ENCODE measurements at places on chromosomes 3 and 15. TPM values are rescaled to one million over a fixed set of nuclear protein-coding genes. Genes with fewer than 3 reads are reported as not detected.

GPR171 gene
- 65.5 TPM for polyA plus RNA-seq

- no peaks in the 10 kb centered on the region for H3K4me1 ChIP-seq
- H3K27ac ChIP-seq = no peak overlapping the region
- DNase-seq = no peak
- no peaks in the 10 kb centered on the region for H3K27me3 ChIP-seq
- H3K4me3 ChIP-seq = no peak overlapping the region
Measured at GRCh38 chr15:68654786-68655560, 76.2 kb downstream of the CORO2B start.

DNA sequence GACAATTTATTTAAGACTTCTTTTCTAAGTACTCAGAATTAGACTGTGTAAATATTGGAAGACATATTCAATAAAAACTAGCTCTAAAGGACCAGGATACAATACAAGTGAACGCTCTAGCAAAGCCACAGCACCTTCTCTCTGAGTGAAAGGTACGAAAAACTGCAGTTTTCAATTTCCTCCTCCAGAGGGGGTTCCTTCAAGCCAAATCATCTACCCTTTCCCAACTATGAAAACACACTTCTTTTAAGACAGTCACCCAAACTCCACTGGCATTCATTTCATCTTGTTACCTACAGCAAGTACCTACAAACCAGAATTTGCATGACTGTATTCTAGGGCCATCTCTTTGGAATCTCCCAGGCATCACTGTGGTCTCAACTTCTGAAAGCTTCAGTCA, 165.8 kb downstream of the ERC2 start:
- no peaks in the 10 kb centered on the region for H3K4me1 ChIP-seq
- H3K27ac ChIP-seq = no peak overlapping the region
- no peaks in the 10 kb centered on the region for H3K36me3 ChIP-seq
- DNase-seq = no peak

DNA sequence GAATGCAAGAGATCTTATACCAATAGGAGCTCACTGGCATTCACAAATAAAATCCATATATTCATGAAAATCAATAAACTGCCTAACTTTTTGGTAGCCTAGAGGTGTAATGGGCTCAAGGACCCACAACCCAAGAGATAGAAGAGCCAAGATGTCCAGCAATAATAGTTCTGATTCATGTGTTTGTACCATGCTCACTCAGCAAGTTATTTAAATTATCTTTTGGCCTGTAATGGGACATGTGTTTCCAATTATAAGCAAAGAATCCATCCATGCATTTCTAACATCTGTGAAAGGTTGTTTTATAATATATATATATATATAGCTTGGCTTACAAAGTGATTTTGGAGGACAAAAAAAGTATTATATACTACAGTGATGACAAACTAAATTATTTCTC, 29.7 kb upstream of the SHC4 start:
- H3K36me3 ChIP-seq = peaks cover 57% of the 10 kb centered on the region
- H3K4me1 ChIP-seq = no peaks in the 10 kb centered on the region
- no peak overlapping the region for H3K4me3 ChIP-seq
- H3K27ac ChIP-seq = no peak overlapping the region
- DNase-seq = no peak
- no peaks in the 10 kb centered on the region for H3K27me3 ChIP-seq

GRCh38 chr3:134294302-134295280, 43.9 kb upstream of the RYK start:
- peak; percentile 56 for DNase-seq
- no peaks in the 10 kb centered on the region for H3K36me3 ChIP-seq
- no peak overlapping the region for H3K4me3 ChIP-seq
- peaks cover 15% of the 10 kb centered on the region for H3K4me1 ChIP-seq
- no peaks in the 10 kb centered on the region for H3K27me3 ChIP-seq

- DNase-seq = no peak
- no peak overlapping the region for H3K4me3 ChIP-seq
- H3K27me3 ChIP-seq = no peaks in the 10 kb centered on the region
- no peaks in the 10 kb centered on the region for H3K4me1 ChIP-seq
Measured at GRCh38 chr15:39896846-39897245, 23.2 kb downstream of the GPR176 start.

KCNMB3 gene
- 0.33 TPM for polyA plus RNA-seq

DNA sequence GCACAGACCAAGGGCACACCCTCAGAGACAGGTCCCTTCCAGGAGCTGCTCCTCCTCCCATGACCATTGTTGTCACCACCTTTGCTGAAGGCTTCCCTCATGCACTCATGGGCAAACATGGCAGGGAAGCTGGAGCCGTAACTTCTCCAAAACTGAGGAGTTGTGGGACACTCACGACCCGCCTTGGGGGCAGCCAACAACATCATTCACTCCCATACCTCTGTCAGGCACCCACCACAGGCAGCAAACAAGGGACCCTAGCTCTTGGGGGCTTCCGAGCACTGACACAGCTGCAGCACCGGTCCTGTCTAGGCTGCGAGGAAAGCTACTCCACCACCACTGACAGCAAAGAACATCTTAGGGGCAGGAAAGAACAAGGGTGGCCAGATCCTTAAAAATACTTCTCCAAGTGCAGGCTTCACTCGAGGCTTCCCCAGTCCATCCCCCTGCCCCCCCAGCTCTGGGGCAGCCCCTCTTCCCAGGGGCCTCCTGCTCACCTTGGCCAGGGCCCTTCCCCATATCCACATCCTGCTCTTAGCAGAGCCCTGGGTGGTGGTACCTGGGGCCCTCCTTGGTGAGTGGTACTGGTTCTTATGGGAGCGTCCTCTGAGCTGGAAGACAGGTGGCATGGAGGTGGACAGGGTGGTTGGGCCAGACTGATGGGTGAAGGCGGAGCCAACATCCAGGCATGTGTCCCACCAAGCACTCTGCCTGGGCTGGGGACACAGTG, 28.0 kb upstream of the DUSP7 start:
- peaks cover 5% of the 10 kb centered on the region for H3K4me1 ChIP-seq
- H3K27me3 ChIP-seq = no peaks in the 10 kb centered on the region
- H3K4me3 ChIP-seq = no peak overlapping the region
- H3K27ac ChIP-seq = no peak overlapping the region
- no peak for DNase-seq

GOLGA8J gene
- polyA plus RNA-seq = not detected

- no peak for DNase-seq
- H3K36me3 ChIP-seq = no peaks in the 10 kb centered on the region
- H3K4me1 ChIP-seq = peaks cover 15% of the 10 kb centered on the region
- H3K27ac ChIP-seq = no peak overlapping the region
Measured at GRCh38 chr3:179156775-179157174, 8.6 kb downstream of the PIK3CA start.

DNA sequence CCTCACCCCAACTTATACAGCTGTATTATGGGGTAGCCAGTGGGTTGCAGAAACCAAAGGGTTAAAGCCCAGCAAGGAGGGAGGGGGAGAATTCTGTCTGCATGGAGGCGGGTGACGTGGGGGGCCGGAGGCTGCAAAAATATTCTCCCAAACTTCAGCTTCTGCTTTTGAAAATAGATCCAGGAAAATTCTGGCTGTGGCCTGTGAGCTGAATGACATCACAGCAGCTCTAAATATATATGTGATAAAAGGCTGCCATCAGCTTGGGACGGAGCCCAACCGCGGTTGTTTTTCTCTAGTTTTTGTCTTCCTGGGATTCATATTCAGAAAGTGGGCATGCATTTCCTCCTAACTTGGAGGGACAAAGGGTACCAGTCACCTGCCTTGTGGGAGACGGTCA, 27.6 kb downstream of the MAPKAPK3 start:
- H3K27me3 ChIP-seq = no peaks in the 10 kb centered on the region
- no peak overlapping the region for H3K4me3 ChIP-seq
- no peaks in the 10 kb centered on the region for H3K4me1 ChIP-seq
- no peak overlapping the region for H3K27ac ChIP-seq
- DNase-seq = no peak
- peaks cover 29% of the 10 kb centered on the region for H3K36me3 ChIP-seq

GRCh38 chr3:78838362-78838761, 929.4 kb downstream of the ROBO1 start:
- H3K36me3 ChIP-seq = no peaks in the 10 kb centered on the region

DNA sequence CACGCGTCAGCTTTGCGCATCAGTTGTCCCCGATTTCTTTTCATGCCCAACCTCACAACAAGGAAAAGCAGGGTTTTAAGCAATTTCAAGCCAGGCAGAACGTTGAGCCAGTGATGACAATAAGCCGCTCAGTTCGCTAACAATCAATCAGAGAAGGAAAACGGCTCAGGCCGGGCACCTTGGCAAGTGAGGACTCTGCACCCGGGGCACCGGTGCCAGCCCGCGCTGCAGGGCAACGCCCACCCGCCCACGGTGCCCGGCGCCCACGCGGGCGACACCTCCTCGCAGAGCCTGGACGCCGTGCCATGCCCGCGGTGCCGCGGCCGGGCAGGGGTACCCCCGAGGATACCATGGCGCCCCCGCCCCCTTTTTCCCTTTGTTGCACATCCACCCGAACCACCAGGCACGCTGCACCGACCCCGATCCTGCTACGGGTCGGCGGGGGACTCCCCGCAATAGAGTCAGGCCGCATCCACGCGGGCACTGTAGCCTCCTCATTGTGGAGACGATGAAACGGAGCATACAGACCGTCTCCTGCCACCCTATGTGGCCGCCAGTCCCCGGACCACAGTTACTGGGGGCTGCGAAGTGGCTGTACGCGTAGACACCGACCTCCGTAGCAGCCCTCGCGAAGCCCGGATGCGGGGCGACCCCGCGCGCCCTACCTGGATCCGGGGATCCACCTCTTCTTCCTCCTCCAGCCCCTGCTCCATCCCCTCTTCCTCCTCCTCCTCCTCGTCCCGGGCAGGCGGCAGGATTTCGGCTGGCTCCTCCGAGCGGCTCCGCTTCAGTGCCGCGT, 581 bp downstream of the SH3BP5 start:
- no peaks in the 10 kb centered on the region for H3K27me3 ChIP-seq
- H3K4me3 ChIP-seq = peak overlapping the region; percentile 96
- peak overlapping the region; percentile 86 for H3K27ac ChIP-seq
- peak; percentile 32 for DNase-seq
- peaks cover 39% of the 10 kb centered on the region for H3K4me1 ChIP-seq
- H3K36me3 ChIP-seq = peaks cover 14% of the 10 kb centered on the region

GRCh38 chr3:47243419-47244147, 39.0 kb downstream of the KIF9 start:
- H3K27ac ChIP-seq = no peak overlapping the region
- DNase-seq = no peak
- H3K4me3 ChIP-seq = no peak overlapping the region
- H3K36me3 ChIP-seq = no peaks in the 10 kb centered on the region
- H3K27me3 ChIP-seq = no peaks in the 10 kb centered on the region

GRCh38 chr3:123834631-123835030, 49.5 kb downstream of the MYLK start:
- no peaks in the 10 kb centered on the region for H3K36me3 ChIP-seq
- no peak overlapping the region for H3K27ac ChIP-seq
- DNase-seq = no peak
- no peaks in the 10 kb centered on the region for H3K27me3 ChIP-seq
- no peaks in the 10 kb centered on the region for H3K4me1 ChIP-seq
- H3K4me3 ChIP-seq = no peak overlapping the region

DNA sequence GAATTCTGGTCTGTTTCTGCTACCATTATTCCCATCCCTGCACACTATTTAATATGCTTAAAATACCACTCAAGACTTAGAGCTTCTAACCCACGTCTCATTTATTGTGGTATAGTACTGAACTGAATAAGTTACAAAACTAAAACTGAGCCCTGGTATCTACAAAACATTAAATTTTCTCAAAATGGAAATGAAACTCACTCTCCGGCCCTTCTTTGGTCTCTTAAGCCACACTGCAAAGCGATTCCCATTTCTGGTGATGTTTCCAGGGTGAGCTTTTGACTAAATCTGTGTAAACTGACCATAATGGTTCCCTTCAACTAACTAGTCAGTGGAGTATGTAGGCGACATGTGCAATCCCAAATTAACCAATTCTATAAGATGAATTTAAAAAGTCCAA, 18.6 kb downstream of the KPNA4 start:
- no peaks in the 10 kb centered on the region for H3K36me3 ChIP-seq
- no peak for DNase-seq
- H3K4me3 ChIP-seq = no peak overlapping the region
- no peak overlapping the region for H3K27ac ChIP-seq

GRCh38 chr3:171996178-171996817, 43.1 kb upstream of the FNDC3B start:
- no peak overlapping the region for H3K4me3 ChIP-seq
- no peaks in the 10 kb centered on the region for H3K36me3 ChIP-seq
- no peaks in the 10 kb centered on the region for H3K27me3 ChIP-seq

IFT80 gene
- 10.4 TPM for polyA plus RNA-seq

GRCh38 chr3:47985381-47985780, 30.8 kb downstream of the MAP4 start:
- DNase-seq = no peak
- H3K27me3 ChIP-seq = no peaks in the 10 kb centered on the region
- no peaks in the 10 kb centered on the region for H3K4me1 ChIP-seq
- no peak overlapping the region for H3K4me3 ChIP-seq
- H3K36me3 ChIP-seq = no peaks in the 10 kb centered on the region

DNA sequence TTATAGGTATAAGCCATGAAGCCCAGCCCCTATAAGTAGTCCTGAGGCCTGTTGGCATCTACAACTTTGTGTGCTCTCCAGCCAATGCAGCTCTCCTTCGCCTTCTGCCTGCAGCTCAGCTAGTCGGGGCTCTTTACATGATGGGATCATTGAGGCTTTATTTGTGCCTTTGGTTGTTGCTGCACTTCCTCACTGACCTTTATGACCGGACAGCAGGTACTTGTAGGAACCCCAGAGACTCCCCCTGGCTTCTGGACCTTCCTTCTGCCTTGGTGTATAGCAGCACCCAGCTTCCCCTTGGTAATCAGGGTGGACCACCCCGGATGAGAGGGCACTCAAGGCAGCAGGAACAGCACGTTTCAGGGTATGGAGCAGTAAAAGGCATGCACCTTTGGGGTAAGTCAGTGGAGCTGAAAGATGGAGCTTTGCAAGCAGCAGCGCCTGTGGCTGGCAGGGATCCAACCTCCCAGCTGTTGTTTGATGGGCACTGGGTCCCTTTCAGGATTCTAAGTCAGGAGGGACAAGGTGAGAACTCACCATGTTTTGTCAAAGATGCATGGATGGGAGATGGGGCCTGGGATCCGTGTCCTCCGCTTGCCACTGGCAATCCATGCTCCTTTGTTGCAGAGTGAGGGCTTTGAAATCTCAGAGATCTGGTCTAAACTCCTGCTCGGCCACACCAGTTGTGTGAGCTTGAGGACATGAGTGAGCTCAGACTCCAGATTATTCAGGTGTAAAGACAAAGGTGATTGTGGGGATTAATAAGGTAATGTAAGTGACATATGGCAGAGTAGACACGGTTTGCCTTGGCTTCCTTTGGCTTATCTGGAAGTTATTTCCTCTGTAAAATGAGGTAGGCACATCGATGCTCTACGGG, 65.1 kb upstream of the KLF13 start:
- H3K4me3 ChIP-seq = no peak overlapping the region
- no peak overlapping the region for H3K27ac ChIP-seq
- no peak for DNase-seq
- H3K36me3 ChIP-seq = no peaks in the 10 kb centered on the region

DNA sequence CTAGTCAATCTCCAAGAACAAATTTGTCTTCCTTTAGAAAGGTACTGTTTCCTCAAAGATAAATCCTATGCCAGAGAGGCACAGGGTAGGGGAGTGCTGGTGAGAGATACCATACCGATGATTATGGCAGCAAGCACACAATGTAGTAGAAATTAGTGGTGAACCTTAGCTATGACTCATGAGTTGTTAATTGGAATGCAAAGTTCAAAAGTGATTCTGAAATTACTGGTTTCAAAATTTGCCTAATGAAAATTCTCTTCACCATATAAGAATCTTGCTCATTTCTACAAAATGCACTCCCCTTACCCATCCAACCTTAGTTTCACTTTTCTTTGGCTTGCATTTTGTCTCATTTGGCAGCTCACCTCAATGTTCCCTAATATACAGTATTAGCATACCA, 139.5 kb upstream of the SLC2A2 start:
- H3K27ac ChIP-seq = no peak overlapping the region
- H3K27me3 ChIP-seq = no peaks in the 10 kb centered on the region
- DNase-seq = no peak
- H3K4me1 ChIP-seq = no peaks in the 10 kb centered on the region
- H3K4me3 ChIP-seq = no peak overlapping the region

STARD9 gene
- 0.87 TPM for polyA plus RNA-seq

ASB14 gene
- polyA plus RNA-seq = 0.30 TPM
